ENCODE measurements at places on chromosomes 12 and 14.

- DNase-seq: no peak
These were observed 76.9 kb downstream of the KICS2 start for GRCh38 chr12:64145226-64145625.

DNA sequence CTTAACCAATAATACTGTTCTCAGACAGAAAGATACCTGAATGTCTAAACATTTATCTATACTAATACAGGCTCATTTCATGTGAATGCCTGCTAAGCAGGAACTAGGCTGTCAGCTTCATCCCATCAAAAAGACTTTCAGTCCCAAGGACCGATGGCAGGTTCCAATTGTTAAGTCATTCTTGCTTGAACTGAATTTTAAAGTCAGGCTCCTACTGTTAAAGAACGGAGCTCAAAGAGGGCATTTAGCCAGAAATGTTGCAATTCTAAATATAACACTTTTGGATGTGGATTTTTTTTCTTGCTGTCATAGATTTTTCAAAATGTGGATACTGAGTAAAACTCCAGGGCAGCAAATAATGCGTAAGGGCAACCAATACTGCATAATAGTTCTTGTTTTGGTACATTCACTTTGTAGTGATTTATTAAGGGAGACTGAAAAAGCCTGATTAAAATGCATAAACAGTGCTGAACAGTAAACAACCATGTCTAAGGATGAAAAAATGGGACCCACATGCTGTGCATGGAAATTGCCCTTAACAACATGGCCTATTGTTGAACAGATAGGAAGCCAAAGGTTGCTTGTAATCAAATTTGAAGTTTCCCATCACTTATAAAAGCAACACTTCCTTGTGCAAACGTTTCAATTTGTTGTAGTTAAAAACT is 38.6 kb upstream of the DBX2 start:
- DNase-seq: no peak

GRCh38 chr12:15852383-15852782 is 29.8 kb upstream of the STRAP start:
- no peak for DNase-seq

- no peak for DNase-seq
These were observed 90.5 kb downstream of the SLC2A13 start for GRCh38 chr12:40015345-40015744.

DNA sequence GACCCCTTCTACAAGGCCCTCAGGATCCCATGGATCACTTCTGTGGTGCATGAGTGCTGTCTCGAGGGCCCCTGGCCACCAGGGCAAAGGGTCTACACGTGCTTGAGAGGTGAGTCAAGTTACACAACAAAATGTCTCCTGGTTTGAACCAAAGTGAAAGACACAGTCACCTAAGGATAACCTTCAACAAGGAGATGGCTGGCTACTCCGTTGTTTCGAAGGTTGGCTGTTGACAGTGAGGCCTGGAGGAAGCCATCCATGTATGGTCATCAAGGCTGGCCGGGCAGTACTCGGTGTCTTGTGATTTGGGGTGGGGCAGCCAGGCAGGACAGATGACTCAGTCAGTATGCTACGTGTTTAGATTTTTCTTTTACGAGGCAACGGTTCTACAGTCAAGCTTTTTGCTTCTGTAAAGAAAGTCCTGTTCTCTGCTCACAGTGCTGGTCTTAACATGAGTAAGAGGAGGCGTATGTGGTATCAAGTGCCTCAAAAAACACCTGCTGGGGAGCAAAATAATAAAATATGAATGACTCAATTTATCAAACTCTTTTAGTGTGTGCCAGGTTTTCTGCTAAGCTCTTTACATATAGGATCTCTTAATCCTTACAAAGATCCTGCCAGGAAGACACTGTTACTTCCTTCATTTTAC is 18.0 kb upstream of the NT5DC3 start:
- no peak for DNase-seq

- no peak for DNase-seq
These were observed 11.1 kb upstream of the LGALS3 start for GRCh38 chr14:55117803-55118441.

- DNase-seq: no peak
These were observed 599.9 kb upstream of the MDGA2 start for GRCh38 chr14:48275301-48275700.

GRCh38 chr14:51395361-51395849 is 155.4 kb downstream of the TMX1 start:
- DNase-seq: no peak

DNA sequence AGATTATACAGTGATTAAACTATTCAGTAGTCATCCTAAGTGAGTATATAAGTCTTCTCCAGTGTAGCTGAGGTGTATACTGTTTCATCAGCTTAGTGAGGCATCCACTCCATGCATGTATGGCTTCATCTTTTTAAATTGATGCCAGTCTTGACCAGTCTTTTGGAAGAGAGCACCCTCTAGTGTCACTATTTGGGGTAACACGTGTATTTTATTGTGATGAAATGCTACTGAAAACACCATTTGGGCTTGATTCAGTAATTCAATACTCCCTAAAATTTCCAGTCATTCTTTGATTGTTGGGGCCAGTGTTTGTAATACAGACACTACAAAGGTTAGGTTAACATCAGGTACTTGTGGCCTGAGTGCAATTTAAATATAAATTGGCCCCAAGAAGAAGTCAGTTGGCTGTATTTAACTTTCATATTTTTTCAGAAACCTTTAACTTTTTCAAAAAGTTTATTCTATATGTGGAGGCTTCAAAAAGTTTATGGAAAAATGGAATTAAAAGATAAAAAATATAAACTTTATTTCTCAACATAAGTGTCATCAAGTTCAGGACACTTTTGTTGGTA is 35.3 kb downstream of the MIPOL1 start:
- DNase-seq: no peak

DNA sequence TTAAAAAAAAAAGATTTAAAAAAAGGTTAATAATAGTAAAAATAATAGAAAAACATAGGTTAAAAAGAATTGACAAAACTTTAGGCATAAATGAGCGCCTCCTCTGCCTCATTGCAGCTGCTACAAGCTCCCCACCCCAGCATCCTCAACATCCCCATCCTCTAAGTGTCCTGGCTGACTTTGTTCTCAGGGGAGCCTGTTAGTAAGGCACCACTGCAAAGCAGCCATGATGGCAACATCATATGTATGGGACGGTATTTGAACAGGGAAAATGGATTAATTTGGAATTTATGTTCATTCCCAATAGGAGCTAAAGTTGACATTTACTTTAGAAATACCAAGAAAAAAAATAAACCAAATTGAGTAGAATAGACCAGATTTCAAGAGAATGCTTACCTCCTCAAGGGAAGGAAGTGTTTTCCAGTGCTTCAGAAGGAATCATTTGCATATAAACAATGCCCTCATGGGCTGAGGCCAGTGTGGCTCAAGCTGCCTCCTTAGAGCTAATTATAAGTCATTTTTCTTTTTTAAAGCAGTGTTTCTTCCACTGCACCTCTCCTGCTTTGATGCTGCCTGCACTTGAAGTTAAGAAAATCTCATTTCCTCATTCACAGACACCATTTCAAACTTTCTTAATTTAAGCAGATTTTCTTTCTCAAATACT is 59.6 kb downstream of the DACT1 start:
- no peak for DNase-seq

DNA sequence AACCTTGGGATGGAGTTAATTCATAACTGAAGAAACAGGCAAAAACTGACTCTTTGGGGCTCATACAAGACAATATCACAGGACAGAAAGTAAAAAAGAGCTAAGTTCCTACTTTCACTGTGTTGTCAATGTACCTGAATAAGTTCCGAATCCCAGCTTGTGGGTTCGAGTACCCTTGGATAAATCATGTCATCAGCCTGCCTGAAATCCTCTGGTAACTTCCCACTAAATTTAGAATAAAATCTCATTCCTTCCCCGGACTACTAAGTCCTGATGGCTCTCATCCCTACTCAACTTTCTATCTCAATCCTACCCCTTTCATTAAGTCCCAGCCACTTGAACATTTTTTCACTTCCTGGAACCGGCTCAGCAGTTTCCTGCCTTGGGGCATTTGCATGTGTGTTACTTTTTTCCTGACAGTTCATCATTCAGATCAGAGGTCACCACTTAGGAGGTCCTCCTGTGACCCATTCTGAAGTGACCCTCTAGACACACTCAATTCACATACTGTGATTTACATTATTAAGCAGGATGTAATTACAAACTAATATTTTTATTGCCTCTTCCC is 12.7 kb downstream of the ERP29 start:
- DNase-seq: no peak

GRCh38 chr14:96603350-96604255 is 101.4 kb downstream of the PAPOLA start:
- DNase-seq: no peak

DNA sequence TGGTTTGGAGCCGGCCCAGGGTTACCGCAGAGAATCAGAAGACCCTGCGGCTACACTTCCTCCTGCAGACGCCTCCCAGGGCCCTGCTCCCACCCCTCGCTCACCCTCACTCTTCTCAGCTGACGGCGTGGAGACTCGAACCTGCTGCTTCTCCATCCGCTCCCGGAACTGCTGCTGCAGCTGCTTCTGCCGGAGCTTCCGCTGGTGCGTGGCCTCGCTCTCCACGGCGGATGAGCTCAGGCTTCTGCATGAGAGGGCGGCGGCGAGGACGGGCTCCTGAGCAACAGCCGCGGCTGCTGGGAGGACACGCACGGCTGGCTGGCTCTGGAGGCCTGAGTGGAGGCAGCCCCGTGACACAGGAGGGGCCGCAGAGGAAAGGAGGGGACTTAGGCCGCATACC is 33.3 kb downstream of the RAD52 start:
- no peak for DNase-seq

All from CD8-positive, alpha-beta T cell (primary cell).